Thyroid gland (tissue), 4 donors: ENCODE measurements at places on chromosomes 3 and 15. TPM values are rescaled to one million over a fixed set of nuclear protein-coding genes. Genes with fewer than 3 reads are reported as not detected.

DNAJB8 gene
- not detected for total RNA-seq

ZBTB20 gene
- 222 TPM for total RNA-seq

ATP13A5 gene
- total RNA-seq = 1.7 TPM

GUCA1C gene
- not detected for total RNA-seq

PRSS50 gene
- total RNA-seq = 4.7 TPM

STRIT1 gene
- not detected for total RNA-seq

GPR62 gene
- 0.56 TPM for total RNA-seq

MEX3B gene
- 1.5 TPM for total RNA-seq
